ENCODE measurements at places on chromosomes 12 and 14.

GRCh38 chr12:11814374-11814773 is 164.9 kb downstream of the ETV6 start:
- H3K36me3 ChIP-seq: no peaks in the 10 kb centered on the region
- H3K4me3 ChIP-seq: no peak overlapping the region
- no peak for DNase-seq
- H3K27ac ChIP-seq: no peak overlapping the region

- H3K27me3 ChIP-seq: no peaks in the 10 kb centered on the region
- H3K4me3 ChIP-seq: no peak overlapping the region
- DNase-seq: no peak
- H3K27ac ChIP-seq: no peak overlapping the region
- no peaks in the 10 kb centered on the region for H3K4me1 ChIP-seq
These were observed 150.1 kb downstream of the NAV3 start for GRCh38 chr12:77980782-77981181.

GRCh38 chr12:77725611-77726010 is 105.1 kb upstream of the NAV3 start:
- DNase-seq: no peak
- H3K4me1 ChIP-seq: no peaks in the 10 kb centered on the region
- no peaks in the 10 kb centered on the region for H3K36me3 ChIP-seq
- H3K4me3 ChIP-seq: no peak overlapping the region
- no peak overlapping the region for H3K27ac ChIP-seq

- H3K36me3 ChIP-seq: no peaks in the 10 kb centered on the region
- H3K27me3 ChIP-seq: no peaks in the 10 kb centered on the region
- peaks cover 19% of the 10 kb centered on the region for H3K4me1 ChIP-seq
These were observed 1.4 kb downstream of the SLC25A29 start for GRCh38 chr14:100304825-100305323.

GRCh38 chr14:90940318-90940962 is 120.0 kb downstream of the RPS6KA5 start:
- no peak overlapping the region for H3K27ac ChIP-seq
- H3K4me3 ChIP-seq: no peak overlapping the region
- H3K4me1 ChIP-seq: no peaks in the 10 kb centered on the region
- H3K36me3 ChIP-seq: no peaks in the 10 kb centered on the region

- no peaks in the 10 kb centered on the region for H3K4me1 ChIP-seq
- no peak overlapping the region for H3K4me3 ChIP-seq
- no peak for DNase-seq
- no peak overlapping the region for H3K27ac ChIP-seq
These were observed 214.2 kb downstream of the ADAMTS20 start for GRCh38 chr12:43337571-43338444.

DNA sequence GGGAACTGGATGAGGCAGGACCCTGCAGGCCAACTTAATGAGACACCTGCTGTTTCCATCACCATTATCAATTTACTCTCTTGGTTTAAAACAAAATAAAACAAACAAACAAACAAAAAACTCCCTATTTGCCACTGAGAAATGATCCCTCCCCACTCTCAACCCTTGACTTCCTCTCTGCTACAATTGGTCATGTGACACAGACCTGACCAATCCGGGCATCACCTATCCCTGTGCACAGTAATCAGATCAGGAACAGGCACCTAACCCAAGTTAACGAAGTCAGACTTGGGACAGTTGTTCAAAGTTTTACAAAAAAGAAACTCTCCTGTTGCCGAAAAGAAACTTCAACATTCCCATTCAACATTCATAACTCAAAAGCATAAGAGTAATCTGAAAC is 58.4 kb downstream of the NELL2 start:
- no peak for DNase-seq
- no peaks in the 10 kb centered on the region for H3K36me3 ChIP-seq
- no peaks in the 10 kb centered on the region for H3K27me3 ChIP-seq
- H3K4me3 ChIP-seq: no peak overlapping the region
- no peaks in the 10 kb centered on the region for H3K4me1 ChIP-seq

GRCh38 chr12:50620109-50620977 is 115.6 kb downstream of the DIP2B start:
- H3K4me1 ChIP-seq: peaks cover 6% of the 10 kb centered on the region
- no peak for DNase-seq
- H3K4me3 ChIP-seq: no peak overlapping the region
- H3K27ac ChIP-seq: no peak overlapping the region

GRCh38 chr12:49866859-49867569 is 24.1 kb upstream of the BCDIN3D start:
- DNase-seq: peak; percentile 54
- no peaks in the 10 kb centered on the region for H3K36me3 ChIP-seq
- no peak overlapping the region for H3K4me3 ChIP-seq
- no peak overlapping the region for H3K27ac ChIP-seq

GRCh38 chr12:18363321-18363720 is 102.0 kb downstream of the PIK3C2G start:
- no peak overlapping the region for H3K4me3 ChIP-seq
- no peak overlapping the region for H3K27ac ChIP-seq
- no peaks in the 10 kb centered on the region for H3K4me1 ChIP-seq
- H3K36me3 ChIP-seq: no peaks in the 10 kb centered on the region

DNA sequence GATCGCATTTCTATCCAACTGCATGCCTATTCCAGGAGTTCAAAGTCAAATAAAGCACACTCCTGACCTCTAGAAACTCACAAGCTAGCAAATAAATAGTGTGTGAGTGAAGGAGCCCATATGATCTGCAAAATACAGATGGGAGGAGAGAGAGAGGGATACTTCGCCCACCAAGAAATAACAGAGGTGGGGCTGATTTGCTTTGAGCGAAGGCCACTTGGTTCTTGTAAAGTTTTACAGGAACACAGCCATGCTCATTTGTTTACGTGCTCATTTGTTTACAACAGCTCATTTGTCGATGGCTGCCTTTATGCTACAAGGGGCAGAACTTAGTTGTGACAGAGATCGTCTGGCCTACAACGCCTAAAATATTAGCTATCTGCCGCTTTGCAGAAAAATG is 63.4 kb upstream of the GPATCH2L start:
- H3K27me3 ChIP-seq: peaks cover 3% of the 10 kb centered on the region
- H3K4me1 ChIP-seq: peaks cover 14% of the 10 kb centered on the region
- H3K27ac ChIP-seq: no peak overlapping the region
- no peak for DNase-seq

GRCh38 chr12:30880061-30880460 is 46.5 kb upstream of the TSPAN11 start:
- no peak for DNase-seq
- H3K27ac ChIP-seq: no peak overlapping the region

DNA sequence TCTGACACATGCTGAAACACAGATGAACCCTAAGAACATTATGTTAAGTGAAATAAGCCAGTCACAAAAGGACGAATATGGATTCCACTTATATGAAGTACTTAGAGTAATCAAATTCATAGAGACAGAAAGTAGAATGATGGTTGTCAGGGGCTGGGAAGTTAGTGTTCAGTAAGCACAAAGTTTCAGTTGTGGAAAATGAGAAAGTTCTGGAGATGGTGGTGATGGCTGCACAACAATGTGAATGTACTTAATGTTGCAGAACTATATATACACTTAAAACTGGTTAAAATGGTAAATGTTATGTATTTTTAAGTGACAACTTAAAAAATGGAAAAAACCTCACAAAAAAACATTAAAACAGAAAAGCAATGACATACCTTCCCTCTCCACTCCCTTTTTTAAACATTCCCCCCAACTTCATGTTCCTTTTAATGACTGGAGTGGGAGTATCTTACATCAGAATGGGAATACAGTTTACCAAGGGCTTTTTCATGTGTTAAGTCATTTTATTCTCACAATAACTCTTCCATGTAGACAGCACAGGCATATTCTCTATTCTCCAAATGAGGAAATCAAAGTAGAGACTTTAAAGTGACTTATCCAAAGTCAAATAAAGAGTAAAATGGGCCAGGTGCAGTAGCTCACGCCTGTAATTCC is 24.0 kb downstream of the BTBD7 start:
- no peak overlapping the region for H3K4me3 ChIP-seq
- H3K27ac ChIP-seq: no peak overlapping the region
- no peaks in the 10 kb centered on the region for H3K4me1 ChIP-seq
- H3K36me3 ChIP-seq: no peaks in the 10 kb centered on the region
- DNase-seq: no peak

GRCh38 chr12:5562581-5562980 is 130.7 kb downstream of the NTF3 start:
- no peaks in the 10 kb centered on the region for H3K4me1 ChIP-seq
- H3K4me3 ChIP-seq: no peak overlapping the region
- H3K36me3 ChIP-seq: no peaks in the 10 kb centered on the region
- no peaks in the 10 kb centered on the region for H3K27me3 ChIP-seq

- no peaks in the 10 kb centered on the region for H3K27me3 ChIP-seq
- no peak overlapping the region for H3K27ac ChIP-seq
- H3K4me3 ChIP-seq: no peak overlapping the region
These were observed 44.4 kb upstream of the IQSEC3 start for GRCh38 chr12:22190-22529.

DNA sequence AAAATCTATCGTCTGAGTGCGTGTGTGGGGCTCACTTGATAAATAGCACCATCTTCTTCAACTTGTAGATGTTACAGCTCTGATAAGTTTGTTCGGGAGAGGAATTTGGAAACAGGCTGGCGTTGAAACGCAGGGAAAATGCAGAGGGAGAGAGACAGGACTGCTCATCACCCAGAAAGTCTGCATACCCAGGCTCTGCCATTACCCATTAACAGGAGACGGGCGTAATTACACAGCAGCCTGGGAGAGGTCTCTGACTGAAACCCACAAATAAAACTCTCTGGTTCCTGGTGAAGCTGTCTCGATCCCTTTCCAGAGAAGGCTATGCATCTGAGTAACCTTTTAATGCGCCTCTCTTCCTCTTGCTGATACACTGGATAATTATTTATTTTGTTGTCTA is 547.3 kb downstream of the BCL11B start:
- 0 out of 2 replicates have a peak, but pooled peaks cover 2% of the 10 kb centered on the region for H3K4me1 ChIP-seq
- no peaks in the 10 kb centered on the region for H3K36me3 ChIP-seq
- no peak overlapping the region for H3K4me3 ChIP-seq
- no peak overlapping the region for H3K27ac ChIP-seq
- DNase-seq: no peak
